HT-29 (cell line): ENCODE measurements at places on chromosomes 5 and 9.

GRCh38 chr5:154101184-154101583 lies 62.4 kb downstream of the MFAP3 start:
- DNase-seq, result no peak

DNA sequence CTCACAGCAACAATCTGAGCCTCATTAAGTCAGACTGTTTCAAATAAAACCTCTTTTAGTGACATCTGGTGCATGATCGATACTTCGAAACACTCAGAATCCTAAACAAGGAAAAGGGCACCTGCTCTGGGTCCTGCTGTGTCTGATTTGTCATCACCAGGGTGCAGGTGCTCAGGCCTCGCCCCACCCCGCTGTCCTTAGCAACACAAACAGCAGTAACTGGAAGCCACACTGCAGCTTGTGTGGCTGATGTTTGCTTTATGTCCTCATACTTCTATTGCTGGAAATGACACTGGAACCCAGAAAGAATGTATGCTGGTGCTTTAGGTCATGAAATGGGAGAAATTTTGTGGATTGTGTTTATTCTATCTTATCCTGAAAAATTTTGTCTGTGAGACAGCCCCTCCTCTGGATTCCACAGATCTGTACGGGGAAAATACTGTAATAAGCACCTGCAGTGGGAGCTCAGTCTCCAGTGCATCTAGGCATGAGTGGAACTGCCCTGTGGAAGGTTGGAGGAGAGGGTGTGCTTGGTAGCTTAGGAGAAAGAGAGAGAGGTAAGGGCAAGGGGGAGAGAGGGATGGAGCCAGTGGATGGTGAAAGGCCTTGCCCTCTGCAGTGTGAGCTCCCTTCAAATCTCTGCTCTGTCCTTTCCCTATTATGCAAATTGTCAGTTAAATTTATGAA lies 284.2 kb downstream of the SMARCA2 start:
- peak; percentile 39 for DNase-seq

- DNase-seq, result no peak
Observed at GRCh38 chr9:37229455-37229854, 109.1 kb downstream of the ZCCHC7 start.

DNA sequence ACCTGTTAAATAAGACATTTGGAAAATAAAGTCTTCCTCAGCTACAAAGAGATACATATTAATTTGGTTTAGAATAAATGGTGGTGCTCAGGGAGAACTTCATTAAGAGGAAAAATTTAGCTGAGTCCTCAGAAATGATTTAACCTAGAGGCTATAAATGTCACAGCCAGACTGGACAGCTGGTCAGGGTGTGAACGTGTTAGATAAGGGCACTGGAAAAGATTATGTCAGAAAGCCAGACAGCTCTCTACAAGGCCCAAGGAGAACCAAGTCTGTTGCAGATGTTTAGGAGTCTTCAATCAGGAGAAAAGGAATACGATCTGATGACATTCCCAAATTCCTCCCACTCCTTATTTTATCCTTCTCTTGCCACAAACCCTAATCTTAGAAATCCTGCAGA lies 265.2 kb downstream of the MAT2B start:
- no peak for DNase-seq

- peak; percentile 98 for DNase-seq
Observed at GRCh38 chr9:128192601-128193371, 1.4 kb upstream of the CIZ1 start.

DNA sequence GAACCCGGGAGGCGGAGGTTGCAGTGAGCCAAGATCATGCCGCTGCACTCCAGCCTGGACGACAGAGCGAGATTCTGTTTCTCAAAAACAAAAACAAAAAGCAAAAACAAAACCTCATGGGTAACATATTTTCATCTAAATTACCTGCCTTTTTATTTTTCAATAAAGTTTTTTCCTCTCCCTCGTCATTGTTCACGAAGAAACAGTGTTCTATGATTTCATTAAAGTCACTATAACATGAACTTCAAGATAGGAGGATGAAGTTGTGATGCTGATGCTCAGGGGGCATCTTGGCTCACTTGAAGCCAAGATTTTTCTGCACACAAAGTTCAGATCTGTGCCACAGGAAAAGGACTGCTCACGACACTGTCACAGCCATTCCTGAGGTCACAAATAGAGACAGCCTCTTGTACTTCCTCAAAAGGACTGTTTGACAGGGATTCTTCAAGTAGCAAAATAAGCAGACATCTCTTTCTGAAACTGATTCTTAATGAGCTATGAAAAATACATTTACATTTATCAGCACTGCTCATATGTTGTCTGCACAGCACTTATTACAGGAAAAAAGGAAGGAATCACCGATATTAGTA lies 16.1 kb downstream of the NIPSNAP3B start:
- no peak for DNase-seq

DNA sequence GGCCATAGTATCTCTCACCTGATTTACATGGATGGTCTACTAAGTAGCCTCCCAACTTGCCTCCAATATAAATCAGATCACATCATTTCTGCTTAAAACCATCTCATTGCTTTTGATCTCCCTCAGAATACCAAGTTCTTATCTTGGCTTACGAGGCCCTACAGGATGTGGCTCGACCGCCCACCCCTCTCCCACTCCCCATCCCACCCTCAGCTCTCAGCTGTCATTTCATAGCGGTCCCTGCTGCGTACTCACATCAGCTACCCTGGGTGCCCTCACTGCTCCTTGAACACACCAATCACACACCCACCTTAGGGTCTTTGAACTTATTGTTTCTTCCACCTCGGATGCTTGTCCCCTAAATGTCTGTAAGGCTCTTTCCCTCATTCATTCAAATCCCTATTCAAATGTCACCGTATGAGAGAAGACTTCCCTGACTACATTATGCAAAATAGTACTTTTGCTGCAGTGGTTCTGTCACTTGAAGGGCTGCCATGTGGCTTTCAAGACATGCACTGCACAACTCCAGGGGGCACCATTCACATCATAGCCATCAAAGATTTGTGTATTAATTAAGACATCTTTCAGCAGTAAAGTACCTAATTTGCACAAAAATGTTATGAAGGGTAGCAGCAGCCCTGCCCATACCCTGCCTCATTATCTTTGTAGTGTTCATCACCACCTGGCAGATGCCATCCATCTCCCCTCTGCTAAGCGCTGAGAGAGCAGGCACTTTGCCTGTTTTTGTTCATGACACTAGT lies 171.1 kb downstream of the ENC1 start:
- no peak for DNase-seq

- no peak for DNase-seq
Observed at GRCh38 chr5:121834021-121834420, 17.7 kb upstream of the FTMT start.

DNA sequence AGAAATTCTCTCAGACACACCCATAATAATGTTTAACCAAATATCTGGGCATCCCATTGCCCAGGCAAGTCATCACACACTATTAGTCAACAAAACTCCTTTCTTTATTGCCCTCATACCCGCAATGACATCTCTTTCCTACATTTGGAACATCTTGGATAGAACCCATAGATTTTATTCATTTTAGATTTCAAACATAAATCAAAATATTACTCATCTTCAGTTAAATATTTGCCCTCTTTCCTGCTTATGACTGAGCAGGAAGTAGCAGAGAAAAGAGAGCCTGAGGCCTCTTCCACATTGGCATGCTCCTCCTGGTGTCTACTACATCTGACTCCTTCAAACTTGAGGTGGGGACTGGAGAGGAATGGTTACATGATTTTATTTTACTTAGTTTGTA lies 592.0 kb downstream of the CHSY3 start:
- DNase-seq, result no peak

GRCh38 chr9:82418334-82418733 lies 429.8 kb downstream of the SPATA31D1 start:
- DNase-seq, result no peak

DNA sequence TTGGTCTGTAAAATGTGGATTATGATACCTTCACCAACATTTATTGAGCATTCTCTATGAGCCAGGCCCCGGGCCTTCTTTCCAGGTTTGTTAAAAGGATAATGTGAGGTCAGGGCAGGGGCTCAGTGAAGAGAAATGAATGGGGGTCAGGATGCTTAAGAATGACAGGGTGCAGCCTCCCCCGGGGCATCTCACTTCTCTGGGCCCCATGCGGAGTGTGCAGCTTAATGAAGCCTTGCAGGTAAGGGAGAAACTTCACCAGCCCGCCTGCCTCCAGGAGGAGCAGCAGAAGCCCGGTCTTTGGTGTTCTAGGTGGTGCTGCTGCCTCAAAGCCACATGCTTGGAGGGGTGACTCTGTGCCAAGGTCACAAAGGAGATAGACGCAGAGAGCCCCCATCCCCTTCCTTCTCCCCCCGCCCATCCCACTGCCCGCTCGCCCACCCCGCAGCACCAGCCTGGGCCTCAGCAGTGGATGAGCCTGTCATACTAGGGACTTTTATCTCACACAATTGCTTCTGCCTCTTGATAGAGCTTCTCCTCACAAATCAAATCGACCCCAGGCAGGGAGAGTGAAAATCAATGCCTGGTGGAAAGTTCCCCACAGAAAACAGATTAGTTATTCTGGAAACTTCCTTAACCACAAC lies 244.8 kb downstream of the PBX3 start:
- no peak for DNase-seq

DNA sequence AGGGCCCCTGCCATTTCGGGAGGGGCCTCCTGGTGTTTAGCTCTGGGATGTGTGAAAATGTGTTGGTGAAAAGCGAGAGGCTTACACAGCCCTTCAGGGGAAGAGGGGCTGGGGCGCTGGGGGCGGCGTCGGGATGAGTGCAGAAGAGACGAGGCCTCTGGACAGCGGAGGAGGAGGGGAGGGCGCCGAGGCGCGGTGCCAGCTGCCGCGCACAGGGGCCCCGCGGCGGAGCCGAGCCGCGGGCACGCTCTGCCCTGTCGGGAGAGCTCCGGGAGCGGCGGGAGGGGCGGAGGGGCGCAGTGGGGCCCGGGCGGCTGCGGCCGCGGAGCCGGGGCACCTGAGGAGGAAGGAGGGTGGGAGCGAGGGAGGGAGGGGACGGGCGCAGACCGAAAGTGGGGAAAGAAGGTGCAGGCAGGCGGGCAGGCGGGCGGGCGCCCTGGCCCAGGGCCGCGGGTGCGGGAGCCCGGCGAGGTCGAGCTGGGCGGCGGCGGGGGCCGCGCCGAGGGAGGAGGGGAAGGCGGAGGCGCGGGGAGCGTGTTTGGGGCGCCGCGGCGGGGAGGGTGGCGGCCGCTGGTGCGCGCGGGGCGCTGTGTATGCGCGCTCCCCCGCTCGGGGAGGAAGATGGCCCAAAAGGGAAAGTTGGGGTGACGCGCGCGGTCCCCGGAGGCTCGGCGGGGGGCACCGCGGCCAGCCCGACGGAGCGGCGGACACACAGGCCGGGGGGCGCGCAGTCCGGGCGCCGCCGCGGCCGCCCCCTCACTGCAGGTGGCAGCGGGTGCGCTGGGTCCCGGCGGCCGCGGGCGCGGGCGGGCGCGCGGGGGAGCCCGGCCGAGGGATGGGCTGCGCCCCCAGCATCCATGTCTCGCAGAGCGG lies at the start of gene PDE8B:
PDE8B (plus strand) TSS at position 590 of the 873 bp plus-strand sequence; CDS start at position 836, 246 bp downstream.
- no peak for DNase-seq

DNA sequence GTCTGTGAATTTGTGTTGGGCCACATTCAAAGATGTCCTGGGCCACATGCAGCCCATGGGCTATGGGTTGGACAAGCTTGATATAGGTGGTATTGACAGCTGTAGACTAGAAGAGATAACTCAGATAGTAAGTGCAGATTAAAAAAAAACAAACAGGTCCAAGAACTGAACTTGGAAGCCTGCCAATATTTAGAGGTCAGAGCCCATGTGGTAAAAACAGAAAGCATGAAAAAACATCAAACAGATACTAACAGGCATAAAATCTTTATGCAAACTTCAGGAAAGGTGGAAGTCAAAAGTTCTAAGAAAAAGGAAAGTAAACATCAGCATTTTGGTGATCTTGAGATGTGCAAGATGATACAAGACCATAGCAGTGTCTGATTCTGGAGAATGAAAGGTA lies 155.1 kb upstream of the NR4A3 start:
- DNase-seq, result no peak

DNA sequence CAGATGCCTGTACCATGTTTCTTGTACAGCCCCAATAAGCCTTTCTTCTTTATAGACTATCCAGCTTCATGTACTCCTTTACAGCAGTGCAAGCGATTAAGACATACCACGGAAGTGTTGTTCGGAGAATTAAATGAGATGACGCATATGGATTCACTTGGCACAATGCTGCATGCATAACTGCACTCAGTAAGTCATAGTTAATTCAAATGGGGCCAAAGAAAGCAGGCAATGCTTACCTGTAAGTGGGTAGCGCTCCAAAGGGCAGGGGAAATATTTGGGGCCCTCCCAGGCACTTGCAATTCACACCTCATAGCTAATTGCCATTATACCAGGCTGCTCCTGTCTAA lies 7.7 kb upstream of the ADRA1B start:
- DNase-seq, result no peak

GRCh38 chr5:168430296-168430695 lies 56.0 kb upstream of the RARS1 start:
- peak; percentile 85 for DNase-seq

- DNase-seq, result no peak
Observed at GRCh38 chr9:116204252-116204882, 50.8 kb downstream of the PAPPA start.

DNA sequence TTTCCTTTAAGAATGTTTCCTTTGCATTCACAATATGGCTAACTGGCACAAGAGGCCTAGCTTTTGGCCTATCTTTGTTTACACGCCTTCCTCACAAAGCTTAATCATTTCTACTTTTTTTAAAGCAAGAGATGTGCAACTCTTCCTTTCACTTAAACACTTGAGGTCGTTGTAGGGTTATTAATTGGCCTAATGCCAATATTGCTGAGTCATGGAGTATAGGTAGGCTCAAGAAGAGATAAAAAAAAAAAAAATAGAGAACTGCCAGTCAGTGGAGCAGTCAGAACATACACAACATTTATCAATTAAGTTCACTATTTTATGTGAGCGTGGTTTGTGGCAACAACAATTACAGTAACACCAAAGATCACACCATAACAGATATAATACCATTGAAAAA lies 5.9 kb downstream of the FKBP15 start:
- DNase-seq, result peak; percentile 69

DNA sequence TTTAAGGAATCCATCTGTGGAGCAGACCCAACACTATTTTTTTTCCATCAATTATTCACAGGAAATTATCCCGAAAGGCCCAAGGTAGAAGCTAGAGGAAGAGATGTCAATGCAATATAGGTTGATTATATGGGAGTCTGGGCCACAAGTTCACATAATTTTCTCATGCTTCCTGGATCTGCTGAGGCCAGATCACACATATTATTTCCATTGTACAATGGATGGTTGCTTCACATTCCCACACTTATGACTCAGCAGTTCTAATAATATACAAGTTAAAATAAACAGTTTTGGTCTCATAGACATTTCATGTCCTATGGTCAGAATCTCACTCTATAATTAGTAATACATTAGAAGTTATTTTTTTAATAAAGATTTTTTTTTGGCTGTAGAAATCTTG lies 66.0 kb upstream of the PTPRD start:
- no peak for DNase-seq

GRCh38 chr5:79510638-79511037 lies 3.3 kb downstream of the HOMER1 start:
- no peak for DNase-seq

- peak; percentile 55 for DNase-seq
Observed at GRCh38 chr5:1204693-1205242, 3.4 kb downstream of the SLC6A19 start.
